ENCODE measurements at places on chromosomes 3 and 15.

GRCh38 chr15:36907295-36907694, 193.1 kb downstream of the MEIS2 start:
- no peak for DNase-seq

DNA sequence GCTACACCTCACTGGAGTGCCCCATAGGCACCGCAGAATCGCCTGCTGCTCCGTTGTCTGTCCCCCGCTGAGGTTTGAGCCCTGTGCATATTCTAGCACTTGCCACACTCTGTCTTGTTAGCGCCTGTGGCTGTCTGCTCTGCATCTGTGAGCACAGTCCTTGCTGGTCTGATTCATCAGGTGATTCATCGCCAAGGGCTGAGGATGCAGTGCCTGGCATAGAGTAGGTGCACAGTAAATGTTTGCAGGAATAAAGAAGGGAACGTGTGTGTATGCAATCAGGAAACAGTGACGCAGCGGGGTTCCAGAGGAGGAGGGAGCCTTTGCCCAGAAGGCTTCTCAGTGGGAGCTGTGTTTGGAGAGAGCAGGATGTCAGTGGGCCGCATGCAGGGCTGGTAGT, 124.0 kb upstream of the PLXNA1 start:
- DNase-seq: peak; percentile 14

DNA sequence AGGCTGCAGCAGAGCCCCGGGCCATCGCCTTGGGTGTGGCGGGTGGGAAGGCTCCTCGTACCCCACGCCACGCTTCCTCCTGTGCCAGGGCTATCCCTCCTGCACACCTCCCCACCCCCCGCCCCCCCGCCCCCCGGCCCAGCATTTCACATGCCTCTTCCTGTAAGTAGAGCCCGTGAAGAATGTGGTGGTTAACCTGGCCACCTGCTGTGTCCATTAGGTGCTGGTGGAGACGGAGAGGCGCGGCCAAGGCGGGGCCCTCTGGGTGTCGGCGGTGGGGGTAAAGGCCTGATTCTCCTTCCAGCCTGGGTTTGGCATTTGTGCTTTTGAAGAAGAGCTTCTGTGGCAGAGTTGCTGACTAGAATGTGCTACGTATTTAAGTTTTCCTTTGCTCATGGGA, 127.8 kb downstream of the CHDH start:
- DNase-seq: no peak

DNA sequence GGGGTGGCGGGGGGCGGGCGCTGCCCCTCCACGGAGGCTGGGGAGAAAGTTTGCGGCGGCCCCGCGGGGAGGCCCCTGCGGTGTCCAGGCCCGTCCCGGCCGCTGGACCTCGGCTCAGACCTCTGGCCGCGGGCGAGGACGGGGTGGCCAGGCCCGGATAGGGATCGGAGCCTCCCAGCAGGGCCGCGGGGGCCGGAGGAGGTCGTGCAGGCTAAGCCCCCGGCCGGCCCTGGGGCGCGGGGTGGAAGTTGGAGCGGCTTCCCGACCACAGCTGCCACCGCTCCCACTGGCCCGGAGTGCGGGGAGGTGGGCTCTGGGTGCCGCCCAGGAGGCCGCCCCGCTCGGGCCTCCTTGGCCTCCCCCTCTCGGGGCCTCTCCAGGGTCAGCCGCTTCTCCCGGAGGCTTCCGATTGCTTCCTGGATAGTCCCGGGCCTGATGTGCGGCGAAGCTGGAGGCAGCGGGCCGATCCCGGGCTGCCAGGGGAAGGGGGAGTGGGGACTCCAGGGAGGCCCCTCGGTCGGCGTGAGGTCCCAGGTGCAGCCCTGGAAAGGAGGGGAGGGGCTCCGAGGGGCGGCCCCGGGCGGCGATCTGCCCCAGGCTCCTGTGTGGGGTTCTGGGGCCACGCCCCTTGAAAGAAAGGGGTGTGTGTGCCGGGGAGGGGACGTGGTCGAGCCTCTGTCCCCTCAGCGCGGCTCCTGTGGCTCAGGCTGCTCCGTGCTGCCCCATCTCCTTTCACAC, 907 bp downstream of the PLXNA1 start:
- DNase-seq: peak; percentile 60

GRCh38 chr3:141619450-141619849, 118.6 kb upstream of the RNF7 start:
- DNase-seq: no peak

GRCh38 chr15:89341316-89342005, 6.8 kb upstream of the POLG start:
- no peak for DNase-seq

- no peak for DNase-seq
These were observed 50.0 kb upstream of the VPS8 start for GRCh38 chr3:184761976-184762375.

DNA sequence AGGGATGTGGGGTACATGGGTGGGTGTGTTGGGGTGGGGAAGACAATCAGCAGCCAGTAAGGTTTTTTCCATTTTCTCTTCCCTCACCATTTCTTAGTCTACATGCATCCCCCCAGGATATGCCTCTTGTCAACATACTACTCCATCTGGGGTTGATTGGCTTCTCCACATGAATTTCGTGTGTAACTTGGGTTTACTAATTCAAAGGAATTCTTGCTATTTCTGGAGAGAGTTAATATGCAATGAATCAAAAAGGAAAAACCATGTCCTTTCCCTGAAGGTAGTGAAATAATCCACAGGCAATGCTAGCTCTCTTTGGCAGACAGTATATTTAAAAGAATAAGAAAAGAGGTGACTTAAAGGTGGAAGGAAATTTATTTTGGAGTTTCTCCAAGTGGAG, 198.4 kb downstream of the EBLN2 start:
- no peak for DNase-seq

- DNase-seq: no peak
These were observed 149.4 kb downstream of the STAG1 start for GRCh38 chr3:136602818-136603217.

GRCh38 chr3:55431041-55431440, 56.1 kb downstream of the WNT5A start:
- no peak for DNase-seq

- DNase-seq: no peak
These were observed 6.1 kb upstream of the LEKR1 start for GRCh38 chr3:156819842-156820691.

GRCh38 chr15:79192462-79193036, 90.0 kb upstream of the ANKRD34C start:
- no peak for DNase-seq

- no peak for DNase-seq
These were observed at the start of gene PLA2G4F for GRCh38 chr15:42156243-42156922. TSS of gene PLA2G4F (minus strand) at chr15:42156636. CDS start at chr15:42156549, 87 bp downstream.

DNA sequence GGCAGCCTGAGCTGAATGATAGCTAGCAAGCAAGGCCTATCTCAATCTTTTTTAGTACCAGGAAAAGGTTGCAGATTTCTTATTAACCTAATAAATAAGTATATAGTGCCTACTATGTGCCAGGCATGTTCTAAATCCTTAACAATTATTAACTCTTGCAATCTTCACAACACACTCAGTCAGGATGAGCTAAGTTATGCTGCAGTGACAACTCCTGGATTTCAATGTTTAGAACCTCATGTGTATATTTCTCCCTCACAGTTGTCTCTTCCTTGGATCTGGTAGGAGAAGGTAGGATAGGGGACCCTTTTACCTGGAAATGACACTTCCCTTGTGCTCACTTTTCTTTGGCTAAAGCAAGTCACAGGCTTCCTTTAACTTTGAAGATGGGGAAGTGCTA, 39.3 kb upstream of the MAGI1 start:
- no peak for DNase-seq

DNA sequence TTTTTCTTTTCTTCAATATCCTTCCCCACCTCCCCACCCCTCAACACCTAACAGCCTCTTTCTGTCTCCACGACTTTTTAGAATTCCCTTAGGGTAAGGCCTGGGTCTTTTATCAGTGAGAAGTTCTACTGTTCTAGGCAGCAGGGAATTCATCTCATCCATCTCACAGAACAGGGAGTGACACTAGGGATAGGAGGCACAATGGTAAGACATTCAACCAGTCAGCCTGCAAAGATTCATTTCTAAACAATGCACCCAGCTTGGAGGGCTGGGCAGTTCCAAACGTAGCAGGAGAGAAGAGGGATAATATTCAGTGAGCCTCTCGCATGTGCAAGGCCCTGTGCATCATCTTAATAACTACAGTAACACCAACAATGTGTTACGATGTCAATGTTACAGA, 43.6 kb downstream of the LRIG1 start:
- DNase-seq: no peak

- peak; percentile 65 for DNase-seq
These were observed 48.8 kb downstream of the GLB1 start for GRCh38 chr3:33047842-33048834.

DNA sequence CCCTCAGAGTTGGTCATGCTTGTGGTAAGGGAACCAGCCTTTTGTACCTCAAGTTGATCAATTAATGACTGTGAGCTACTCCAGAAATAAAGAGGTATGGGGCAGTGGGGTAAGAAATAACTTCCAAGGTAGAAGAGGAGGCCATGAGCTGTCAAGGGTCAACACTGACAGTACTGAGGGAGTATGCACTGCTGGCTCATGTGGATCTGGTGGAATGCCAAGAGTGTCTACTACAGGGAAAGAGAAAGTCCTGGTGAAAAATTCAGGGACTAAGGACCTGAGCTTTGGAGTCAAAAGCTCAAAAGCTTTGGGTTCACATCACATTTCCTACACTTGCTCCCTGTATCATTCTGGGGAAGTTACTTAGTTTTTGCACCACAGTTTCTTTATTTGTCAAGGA, 154.9 kb downstream of the SEMA6D start:
- DNase-seq: no peak

GRCh38 chr3:17151598-17152373, 267.0 kb downstream of the PLCL2 start:
- DNase-seq: peak; percentile 94

- no peak for DNase-seq
These were observed 660.0 kb downstream of the RBMS3 start for GRCh38 chr3:29940759-29941323.

Measured in activated CD4-positive, alpha-beta T cell treated with anti-CD3 and anti-CD28 coated beads for 36 hours (primary cell).